T47D (cell line): ENCODE measurements at places on chromosomes 3 and 15.

GRCh38 chr3:64693031-64693430, 5.2 kb upstream of the ADAMTS9 start:
- no peak for DNase-seq

GRCh38 chr15:28106294-28107110, 7.4 kb upstream of the OCA2 start:
- no peak for DNase-seq

GRCh38 chr3:188931531-188931930, 240.2 kb upstream of the TPRG1 start:
- DNase-seq: no peak

GRCh38 chr3:131047582-131047981, 20.9 kb downstream of the NEK11 start:
- DNase-seq: no peak

DNA sequence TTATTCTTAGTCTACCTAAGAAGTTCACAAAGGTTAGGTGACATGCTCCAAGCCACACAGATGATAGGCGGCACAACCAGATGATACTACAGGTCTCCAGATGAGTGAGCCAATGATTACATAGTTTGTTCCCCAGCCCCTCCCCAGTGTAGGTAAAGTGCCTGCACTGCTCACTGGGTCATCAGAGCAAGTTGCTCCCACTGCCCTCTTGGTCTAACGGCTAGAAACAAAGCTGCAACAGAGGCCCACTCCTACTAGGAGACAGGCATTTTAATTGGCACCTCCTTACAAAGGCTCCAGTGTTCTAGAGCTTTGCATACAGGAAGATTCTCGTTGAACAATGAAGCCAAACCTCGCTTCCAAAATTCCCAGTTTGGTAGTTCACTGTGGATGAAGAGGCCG, 47.3 kb downstream of the TMEM44 start:
- no peak for DNase-seq

- DNase-seq: no peak
These were observed 9.9 kb upstream of the UBL7 start for GRCh38 chr15:74470631-74471395.

DNA sequence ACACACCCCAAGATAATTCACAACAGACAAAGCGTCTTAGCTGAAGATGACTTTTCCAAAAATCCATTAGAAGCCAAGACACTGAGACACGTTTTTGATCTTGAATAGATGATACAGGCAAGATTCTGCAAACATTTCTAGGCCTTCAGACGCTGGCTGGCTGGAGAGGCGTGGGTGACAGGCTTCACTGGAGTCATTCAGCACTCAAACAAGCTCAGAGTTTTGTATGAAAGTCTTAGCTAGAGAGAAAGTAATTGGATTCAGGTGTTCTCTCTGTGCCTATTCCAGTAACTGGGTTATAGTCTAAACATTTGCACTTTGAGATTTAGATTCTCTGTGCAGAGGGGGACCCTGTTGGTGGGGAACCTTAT, 147.7 kb upstream of the BHLHE40 start:
- no peak for DNase-seq

- DNase-seq: no peak
These were observed 6.2 kb upstream of the MEIS2 start for GRCh38 chr15:37106490-37107001.

GRCh38 chr3:100737334-100737733, 28.0 kb downstream of the TFG start:
- DNase-seq: peak; percentile 38

DNA sequence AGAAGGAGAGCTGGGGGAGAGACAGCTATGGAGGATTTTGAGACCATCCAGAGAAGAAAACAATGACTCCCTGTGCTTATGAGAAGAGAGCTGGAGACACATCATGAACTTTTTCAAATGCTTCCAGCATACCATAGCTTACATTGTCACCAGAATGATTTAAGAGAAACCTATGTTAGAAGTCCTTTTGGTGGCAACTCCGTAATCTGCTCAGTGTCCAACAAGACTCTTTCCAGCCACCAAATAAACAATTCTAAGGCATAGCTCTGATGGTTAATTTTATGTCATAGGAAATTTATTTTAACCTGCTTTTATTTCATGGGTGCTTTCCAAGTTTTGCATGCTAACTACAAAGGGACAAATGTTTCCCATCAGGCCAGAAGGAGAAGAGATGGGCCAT, 200.3 kb upstream of the MCTP2 start:
- DNase-seq: no peak

DNA sequence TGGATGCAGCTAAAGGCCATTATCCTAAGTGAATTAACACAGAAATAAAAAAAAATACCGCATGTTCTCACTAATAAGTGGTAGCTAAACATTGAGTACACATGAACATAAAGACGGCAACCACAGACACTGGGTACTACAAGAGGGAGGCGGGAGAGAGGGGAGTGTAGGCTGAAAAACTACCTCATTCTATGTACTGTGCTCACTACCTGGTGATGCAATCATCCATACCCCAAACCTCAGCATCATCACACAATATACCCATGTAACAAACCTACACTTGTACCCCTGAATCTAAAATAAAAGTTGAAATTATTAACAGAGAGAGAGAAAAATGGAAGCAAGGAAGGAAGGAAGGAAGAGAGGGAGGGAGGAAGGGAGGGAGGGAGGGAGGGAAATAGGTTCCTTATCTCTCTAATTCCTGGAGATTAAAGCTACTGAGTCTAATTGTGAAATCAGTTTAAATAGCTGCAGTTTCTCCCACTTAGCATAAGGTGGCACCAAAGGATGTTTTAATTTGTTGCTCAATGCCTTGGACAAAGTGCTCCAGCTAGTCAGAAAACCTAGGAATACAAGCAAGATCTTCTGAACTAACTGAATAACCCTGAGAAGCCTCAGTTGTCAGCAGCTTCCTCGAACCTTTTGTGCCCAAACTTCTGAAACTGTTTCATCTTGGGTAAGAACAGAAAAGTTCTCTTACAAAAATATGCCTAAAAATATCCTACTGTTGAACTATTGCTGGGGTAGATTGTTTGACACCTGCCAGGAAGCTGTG, 79.4 kb upstream of the ATP11B start:
- peak; percentile 90 for DNase-seq

DNA sequence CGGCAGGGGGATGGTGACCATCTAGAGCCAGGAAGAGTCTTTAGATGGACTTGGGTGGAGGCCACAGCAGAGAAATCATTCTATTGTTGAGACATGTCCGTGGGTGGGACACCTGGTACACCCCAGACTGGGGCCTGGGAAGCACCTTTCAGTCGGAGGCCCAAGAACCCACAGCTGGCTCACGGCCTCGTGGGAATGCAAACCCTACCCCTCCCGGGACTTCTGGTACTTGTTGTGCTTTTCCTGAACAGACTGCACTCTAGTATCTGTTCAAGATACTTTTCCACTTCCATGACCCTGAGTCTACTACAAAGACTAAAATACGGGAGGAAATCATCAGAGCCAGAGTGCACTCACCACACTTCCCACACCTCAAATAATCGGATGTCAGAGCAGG, 60.7 kb downstream of the BDH1 start:
- DNase-seq: no peak

DNA sequence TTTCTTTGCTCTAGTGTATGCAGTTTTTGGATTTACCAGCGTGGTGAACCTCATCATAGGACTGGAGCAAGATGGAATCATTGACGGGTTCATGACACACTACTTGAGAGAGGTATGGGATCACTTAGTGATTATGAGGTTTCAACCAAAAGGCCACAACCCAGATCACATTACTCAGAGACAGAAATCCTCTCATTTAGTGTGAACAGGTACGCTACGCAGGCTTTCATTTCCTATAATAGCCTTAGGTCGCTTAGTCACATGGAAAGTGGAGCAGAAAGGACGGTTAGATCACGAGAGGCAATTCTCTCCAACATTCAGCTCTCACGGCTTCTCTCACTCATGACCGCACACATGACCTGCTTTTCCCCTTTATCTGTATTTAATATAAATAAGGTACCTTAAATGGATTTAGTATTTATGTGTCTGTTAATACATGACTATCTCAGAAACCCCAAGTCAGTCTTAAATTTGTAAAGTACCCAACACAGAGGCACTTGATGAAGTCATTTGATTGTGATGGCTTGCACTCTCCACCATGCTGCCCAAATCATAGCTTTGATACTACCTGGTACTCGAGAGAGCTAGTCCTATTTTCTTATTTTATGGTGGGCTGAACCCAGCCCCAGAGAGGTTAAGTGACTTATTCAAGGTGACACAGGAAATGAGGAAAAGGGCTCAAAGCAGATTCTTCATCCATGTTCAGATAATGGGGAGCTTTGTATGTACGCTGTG, 8.6 kb downstream of the TM6SF1 start:
- no peak for DNase-seq

DNA sequence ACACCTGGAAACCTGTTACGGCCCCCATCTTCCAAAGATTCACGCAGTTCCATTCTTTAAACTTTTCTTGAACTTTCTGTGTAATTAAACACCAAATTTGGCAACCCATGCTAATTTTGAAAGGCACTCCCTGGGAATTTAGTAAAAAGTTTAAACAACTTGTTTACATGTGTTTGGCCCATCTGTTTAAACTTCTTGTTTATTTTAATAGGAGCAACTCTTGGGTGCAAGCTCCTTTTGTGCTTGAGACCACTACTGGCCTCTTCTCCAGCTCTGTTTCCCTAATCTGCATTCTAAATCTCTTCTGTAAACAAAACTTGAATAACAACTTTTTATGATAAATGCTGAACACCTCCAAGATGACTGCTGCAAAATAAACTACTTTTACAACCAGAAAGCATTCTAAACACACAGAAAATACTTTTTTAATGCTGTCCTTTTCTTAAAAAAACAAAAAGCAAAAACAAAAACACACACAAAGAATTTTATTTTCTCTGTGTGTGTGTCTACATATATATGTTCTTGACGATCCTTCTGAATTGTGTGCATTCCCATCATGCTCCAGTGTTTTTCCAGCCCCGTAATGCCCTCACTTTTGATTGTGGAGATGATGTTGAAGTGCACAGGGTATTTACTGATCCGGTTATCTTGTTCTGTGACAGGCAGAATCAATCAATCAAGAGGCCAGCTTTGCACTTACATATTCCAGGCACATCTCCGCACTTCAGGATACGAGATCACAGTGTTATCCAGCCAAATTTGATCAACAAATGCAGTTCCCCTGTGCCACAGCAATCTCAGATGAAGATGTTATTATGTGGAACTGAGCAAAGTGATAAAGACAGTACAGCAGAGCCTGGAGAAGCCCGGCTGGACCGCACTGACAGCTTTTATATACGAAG, 416.9 kb downstream of the FOXP1 start:
- DNase-seq: no peak

DNA sequence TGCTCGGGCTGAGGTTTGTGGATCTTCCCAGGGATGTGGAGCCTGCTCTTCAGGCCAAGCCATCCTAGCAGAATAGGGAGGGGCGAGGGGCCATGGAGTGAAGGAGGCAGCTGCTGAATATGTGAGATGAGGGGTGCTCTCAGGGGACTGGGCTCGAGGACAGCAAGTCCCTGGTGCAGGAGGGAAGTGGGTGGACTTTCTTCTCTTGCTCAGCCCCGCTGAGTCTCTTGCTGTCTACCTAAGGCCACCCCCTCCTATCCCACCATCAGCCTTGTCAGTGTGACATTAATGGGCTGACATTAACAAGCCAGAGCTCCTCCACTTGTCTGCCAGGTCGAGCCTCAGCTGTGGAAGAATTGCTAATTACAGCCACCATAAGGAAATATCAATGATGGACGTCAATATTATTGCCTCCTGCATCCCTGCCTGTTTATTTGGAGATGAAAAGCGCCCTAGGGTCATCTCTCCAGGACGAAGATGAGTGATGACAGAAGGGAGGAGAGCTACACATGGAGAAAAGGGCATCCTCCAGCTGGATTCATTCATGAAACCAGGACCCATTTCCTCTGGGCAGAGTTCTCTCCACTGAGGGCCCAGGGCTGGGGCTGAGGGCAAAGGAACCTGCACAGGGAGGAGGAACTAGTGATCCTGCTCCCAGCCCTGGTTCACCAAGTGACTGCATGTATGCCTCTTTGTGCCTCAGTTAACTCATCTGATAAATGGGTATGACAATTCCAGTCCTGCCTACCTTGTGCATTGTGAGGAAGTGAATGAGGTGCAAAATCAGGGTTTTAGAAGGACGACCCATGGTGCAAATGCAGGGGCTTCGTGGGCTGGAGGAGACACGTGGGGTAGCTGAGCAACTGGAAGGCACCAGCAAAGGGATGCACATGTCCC, 34.9 kb upstream of the LINGO1 start:
- no peak for DNase-seq

GRCh38 chr15:57751177-57751800, 44.8 kb downstream of the POLR2M start:
- peak; percentile 60 for DNase-seq

DNA sequence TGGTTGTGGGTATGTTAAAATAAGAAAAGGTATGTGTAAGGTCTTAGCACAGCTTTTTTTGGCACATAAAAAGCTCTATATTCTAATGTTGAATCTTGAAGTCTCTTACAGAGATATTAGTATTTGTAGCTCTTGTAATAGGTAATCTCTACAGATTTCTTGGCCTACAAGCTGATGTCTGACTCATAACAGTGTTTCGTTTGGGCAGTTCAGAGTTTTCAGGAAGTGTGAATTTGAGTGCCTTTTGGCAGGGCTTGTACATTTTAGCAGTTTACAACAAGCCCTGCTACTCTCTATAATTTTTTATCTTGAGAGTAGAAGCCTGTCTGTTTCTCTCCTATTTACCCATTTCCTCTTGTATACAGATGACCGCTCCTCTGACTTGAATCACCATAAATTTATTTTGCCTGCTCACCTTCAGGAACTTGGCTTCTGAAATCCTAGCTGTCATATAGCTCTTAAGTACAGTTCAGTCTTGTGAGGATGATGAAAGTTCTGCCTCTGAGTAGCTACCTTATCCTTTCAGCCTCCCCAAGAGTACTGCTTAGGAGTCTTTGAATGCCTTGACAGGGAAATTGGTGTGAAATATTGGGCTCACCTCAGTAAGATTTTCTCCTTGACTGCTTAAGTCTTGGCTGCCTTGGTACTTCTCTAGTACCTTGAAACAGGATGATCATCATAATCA, 419.9 kb upstream of the RARB start:
- no peak for DNase-seq

GRCh38 chr3:34239875-34240274, 441.4 kb downstream of the PDCD6IP start:
- no peak for DNase-seq

DNA sequence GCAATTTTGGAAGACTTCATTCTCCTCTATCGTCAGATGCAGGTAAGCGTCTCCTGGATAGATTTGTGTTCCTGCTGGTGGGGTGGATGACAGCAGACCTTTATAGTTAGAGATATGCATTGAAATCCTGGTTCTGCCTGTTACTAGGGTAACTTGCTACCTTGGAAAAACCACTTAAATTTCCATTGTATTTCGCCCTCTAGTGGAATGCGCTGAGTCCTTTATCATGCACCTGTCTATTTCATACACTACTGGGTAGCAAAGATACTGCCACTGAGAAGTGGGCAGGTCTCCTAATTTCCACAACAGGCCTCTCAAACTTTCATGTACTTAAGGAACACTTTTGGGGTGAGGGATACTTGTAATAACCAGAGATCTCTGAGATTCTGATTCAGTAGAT, 209.5 kb upstream of the SUCLG2 start:
- peak; percentile 5 for DNase-seq

GRCh38 chr3:100777271-100777670, 68.0 kb downstream of the TFG start:
- DNase-seq: peak; percentile 36
